ENCODE measurements at places on chromosomes 11 and 22.

- DNase-seq, result no peak
These were observed 25.9 kb downstream of the ALG9 start for GRCh38 chr11:111845276-111846028.

DNA sequence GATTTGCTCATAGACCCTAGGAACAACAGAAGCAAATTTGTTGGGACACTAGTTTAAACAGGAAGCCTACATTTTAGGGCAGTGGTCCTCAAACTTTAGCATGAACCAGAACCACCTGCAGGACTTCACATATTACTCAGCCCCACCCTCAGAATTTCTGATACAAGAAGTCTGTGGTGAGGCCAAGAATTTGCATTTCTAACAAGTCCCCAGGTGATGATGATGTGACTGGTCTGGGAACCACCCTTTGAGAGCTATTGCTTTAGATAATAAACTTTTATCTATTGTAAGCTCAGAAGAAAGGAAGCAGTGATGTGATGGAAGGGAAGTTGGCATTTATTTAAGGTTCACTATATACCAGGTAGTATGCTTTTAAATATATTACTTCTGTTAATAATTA is 194.0 kb downstream of the FAM181B start:
- DNase-seq, result peak; percentile 13

GRCh38 chr22:38950527-38951295 is 6.7 kb upstream of the APOBEC3A start:
- no peak for DNase-seq

DNA sequence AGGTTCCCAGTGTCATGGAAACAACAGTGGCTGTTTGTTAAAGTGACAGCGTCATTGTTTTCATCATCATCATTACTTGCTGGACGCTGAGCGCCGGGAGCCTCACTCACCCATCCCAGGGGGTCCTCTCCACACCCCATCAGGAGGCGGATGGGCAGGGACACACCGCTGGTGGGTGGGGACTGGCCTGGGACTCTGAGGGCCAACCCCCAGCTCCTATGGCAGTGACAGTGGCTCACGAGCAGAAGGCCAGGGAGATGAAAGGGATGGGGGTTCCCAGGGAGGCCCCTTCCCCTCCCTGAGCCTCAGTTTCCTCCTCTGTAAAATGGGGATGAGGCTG is 76.6 kb upstream of the PRR5 start:
- DNase-seq, result no peak

GRCh38 chr11:85316967-85317366 is 310.2 kb downstream of the DLG2 start:
- DNase-seq, result no peak

DNA sequence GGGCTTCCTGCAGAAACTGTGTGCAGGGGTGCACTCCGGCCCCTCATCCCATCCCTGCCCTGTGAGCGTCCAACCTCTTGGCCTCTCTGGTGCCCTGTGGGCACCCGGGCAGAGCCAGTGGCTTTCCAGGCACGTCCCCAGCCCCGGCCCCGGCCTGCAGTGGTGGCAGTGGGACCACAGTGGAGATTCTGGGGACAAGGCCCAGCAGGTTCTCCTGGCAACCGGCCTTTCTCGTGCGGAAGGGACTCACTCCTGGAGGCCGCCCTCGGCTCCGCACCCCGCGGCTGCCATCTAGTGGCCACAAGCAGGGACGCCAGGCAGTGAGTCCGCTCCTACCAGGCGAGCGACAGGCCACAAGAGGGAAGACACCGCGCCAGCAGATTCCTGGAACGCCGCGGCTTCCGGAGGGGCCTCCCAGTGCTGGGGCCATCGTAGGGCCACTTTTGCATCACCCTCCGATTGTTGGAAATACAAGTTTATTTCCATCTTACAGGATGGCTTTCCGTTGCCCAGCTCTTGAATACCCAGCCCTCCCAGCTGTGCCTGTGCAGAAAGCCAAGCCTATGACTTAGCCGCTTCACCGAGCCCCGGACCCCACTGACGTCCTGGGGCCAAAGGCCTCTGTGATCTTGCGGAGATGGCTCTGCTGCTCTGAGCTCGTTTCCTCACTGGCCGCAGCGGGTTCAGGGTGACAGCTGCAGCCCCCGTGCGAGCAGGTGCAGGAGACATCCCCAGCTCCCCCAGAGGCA is 357.3 kb downstream of the CTTN start:
- DNase-seq, result peak; percentile 58

DNA sequence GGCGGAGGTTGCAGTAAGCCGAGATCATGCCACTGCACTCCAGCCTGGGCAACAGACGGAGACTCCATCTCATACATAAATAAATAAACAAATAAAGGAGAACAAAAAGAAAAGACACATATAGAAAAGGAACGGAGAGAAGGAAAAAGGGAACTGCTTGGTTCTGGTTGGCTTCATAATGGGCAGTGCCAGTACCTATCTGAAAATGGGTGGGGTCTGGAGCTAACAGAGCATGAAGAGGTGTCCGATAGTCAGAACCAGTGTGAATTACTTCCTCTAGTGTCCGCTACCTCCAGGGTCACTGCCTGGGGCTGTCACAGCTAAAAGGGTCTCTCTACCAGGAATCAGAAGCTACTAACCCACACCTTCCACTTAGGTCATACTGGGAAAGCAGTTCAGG is 27.2 kb upstream of the TTC28 start:
- DNase-seq, result no peak

GRCh38 chr11:69358398-69359020 is 64.6 kb downstream of the MYEOV start:
- no peak for DNase-seq

DNA sequence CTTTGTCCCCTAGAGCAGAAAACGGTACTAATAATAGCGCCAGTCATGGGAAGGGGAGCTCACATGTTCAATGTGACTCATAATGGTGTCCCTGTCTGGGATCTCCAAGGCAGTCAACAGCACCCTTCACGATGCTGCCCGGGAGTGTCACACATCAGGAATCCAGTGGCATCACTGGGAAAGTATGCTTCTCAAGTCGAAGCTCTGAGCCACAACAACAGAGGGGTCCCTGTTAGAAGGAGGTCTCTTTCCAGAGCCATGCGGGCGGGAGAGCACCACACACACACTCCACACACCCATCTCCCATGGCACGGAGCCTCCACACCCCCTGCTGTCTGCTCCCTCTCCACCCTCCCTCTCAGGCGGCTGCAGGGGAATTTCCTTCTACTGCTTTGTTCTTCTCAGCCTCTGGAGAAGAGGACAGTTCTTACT is 119.7 kb downstream of the ETS1 start:
- no peak for DNase-seq

GRCh38 chr11:85759915-85760314 is 51.0 kb downstream of the SYTL2 start:
- DNase-seq, result no peak

DNA sequence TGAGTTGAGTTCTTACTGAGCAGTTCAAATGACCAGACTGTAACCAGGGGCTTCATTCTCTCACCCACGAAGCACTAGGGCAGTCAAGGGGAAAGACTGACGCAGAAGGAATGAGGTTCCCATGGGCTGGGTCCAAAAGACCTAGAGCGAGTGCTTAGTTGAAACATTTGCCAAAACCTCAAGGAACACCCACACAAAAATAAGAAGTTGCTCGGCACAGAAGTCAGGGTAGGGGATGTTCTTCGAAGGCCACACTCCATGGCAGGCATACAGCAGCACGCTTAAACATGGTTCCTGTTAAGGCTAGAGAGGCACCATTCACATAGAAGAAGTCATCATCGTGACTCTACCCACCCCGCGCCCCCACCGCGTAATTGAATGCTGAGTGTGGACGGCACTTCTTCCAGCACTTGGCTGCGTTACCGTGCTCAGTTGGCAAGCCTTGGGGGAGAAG is 52.9 kb downstream of the TIMP3 start:
- DNase-seq, result no peak

GRCh38 chr11:2166091-2166851 is 5.3 kb upstream of the INS start:
- no peak for DNase-seq

DNA sequence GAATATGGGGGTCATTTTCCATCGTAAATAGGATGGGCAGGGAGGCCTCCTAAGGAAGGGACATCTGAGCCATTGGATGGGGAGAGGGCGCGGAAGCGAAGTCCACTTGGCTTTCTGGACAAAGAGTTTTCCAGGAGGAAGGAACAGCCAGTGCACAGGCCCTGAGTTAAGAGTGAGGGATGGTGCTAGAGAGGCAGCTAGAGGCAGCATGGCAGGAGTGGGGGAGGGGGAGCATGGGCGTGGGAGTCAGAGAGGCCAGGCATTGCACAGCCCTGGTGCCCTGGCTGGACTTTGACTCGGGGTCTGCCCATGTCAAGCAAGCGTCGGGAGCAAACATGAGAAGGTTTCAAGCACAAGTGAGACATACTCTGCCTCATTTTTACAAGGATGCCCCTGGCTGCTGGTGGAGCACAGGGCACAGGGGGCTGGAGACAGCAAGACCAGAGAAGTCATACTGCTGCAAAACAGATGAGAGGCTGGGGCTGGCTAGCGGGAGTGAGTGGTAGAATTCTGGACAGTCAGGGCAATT is 9.0 kb downstream of the GNAZ start:
- DNase-seq, result no peak

DNA sequence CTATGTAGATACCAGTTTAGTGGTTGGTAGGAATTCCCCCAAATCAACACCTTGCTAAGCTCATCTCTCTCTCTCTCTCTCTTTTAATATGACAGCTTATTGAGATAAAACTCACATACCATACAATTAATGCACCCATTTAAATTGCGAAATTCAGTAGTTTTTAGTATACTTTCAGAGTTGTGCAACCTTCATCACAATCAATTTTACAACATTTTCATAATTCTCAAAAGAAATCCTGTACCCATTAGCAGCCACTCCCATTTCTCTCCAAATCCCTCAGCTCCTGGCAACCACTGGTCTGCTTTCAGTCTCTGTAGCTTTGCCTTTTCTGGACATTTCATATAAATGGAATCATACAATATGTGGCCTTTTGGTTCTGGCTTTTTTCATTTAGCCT is 13.3 kb downstream of the NNMT start:
- DNase-seq, result no peak

DNA sequence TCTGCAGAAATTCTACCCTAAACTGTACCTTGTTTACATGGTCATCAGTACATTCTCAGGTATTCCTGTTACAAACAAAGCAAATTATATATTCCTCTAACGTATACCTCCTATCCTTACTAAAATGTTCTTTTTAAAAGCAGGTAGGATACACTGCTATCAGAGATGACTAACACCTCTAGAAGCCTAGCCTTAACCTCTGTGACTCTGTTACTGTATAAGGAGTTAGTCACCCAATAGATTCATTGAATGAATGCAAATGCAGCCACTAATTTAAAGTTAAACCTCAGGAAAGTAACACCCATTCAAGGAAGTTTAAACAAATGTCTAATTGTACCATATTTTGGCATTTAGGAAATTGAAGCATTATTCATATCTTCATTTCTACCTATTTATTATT is 82.2 kb downstream of the FCHSD2 start:
- DNase-seq, result no peak

GRCh38 chr11:34606326-34607120 is 14.4 kb upstream of the EHF start:
- no peak for DNase-seq

GRCh38 chr11:3222941-3223915 is 4.6 kb upstream of the MRGPRG start:
- peak; percentile 86 for DNase-seq

GRCh38 chr11:47756208-47756607 is 10.9 kb downstream of the FNBP4 start:
- no peak for DNase-seq

GRCh38 chr11:87307101-87307500 is 269.4 kb downstream of the TMEM135 start:
- no peak for DNase-seq

DNA sequence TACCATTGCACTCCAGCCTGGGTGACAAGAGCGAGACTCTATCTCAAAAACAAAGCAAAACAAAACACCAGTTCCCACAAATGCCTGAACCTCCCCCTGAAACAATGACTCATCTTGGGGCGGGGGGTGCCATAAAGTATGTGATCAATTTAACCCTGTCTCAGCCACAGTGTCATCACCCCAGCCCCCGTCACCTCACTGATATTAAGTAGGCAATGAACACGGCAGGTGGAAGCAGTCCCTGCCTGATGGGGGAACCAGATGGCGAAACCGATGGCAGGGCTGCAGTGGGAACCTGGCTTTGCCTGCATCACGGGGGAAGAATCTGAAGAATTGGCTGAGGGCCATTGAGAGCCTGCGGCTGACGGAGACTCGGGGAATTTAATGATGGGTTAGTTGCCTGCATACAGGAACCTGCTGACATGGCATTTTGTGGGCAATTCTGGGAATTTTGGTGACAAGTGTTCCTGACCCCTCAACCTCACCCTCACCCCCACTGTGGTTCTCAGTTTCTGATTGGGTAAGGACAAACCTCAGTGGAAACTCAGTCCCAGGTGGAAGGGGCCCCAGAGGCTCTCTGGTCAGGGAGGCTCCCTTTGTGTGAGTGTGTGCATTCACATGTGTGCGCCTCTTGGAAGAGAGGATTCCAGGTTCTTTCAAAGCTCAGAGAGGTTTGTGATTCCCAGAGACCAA is 39.1 kb upstream of the SHISAL1 start:
- DNase-seq, result no peak

- no peak for DNase-seq
These were observed 34.0 kb upstream of the TECTA start for GRCh38 chr11:121067026-121067425.

DNA sequence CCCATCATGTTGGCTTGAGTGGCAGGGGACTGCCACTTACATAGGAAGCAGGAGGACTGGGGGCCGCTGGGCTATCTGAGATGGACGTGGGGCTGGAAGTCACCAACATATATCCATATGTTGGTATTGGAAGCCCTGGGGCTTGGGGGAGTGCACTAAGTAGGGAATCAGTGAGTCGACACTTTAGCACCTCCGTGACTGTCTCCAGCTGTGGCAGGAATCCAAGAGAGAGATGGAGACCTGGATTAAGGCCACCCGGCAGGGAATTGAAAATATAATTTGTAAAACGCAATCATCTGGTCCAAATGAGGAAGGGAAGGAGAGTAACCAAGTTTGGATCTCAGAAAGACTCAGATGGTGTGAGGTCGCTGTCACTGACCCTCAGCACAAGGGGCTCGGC is 68.4 kb downstream of the ELFN2 start:
- no peak for DNase-seq

GRCh38 chr11:133501643-133502539 is 30.4 kb downstream of the OPCML start:
- DNase-seq, result no peak

- DNase-seq, result no peak
These were observed 4.7 kb downstream of the TCIRG1 start for GRCh38 chr11:68043349-68044144.

- no peak for DNase-seq
These were observed 25.0 kb upstream of the EXPH5 start for GRCh38 chr11:108618529-108618928.

- no peak for DNase-seq
These were observed 194.8 kb upstream of the BLID start for GRCh38 chr11:122310766-122311165.

DNA sequence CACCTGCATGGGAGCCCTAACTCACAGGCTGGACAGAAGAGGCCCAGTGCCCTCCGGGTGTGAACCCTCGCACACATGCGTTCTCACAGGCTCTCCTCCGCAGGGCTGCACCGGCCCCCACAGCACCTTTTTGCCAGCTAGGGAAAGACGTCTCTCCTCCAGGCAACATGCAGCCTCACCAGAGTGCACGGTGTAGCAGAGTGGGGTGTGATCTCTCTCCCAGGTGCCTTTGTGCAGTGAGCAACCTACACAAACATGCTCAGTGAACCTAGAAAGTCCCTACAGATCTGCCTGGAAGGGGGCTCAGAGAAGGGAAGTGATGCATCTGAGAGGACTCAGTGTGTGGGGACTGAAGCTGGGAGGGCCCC is 3.7 kb upstream of the CARNS1 start:
- no peak for DNase-seq
